ENCODE measurements at places on chromosomes 11 and 22. TPM values are rescaled to one million over a fixed set of nuclear protein-coding genes. Genes with fewer than 3 reads are reported as not detected.

GRCh38 chr11:63289658-63290057 lies 46.3 kb upstream of the SLC22A25 start:
- no peaks in the 10 kb centered on the region for H3K4me1 ChIP-seq
- DNase-seq = no peak
- H3K36me3 ChIP-seq = no peaks in the 10 kb centered on the region
- no peak overlapping the region for H3K27ac ChIP-seq

- DNase-seq = peak; percentile 59
- no peaks in the 10 kb centered on the region for H3K27me3 ChIP-seq
- H3K27ac ChIP-seq = peak overlapping the region; percentile 88
- H3K36me3 ChIP-seq = no peaks in the 10 kb centered on the region
- H3K4me3 ChIP-seq = peak overlapping the region; percentile 80
Observed at GRCh38 chr22:28442264-28442710, 237.4 kb downstream of the TTC28 start.

GRCh38 chr11:66056501-66056900 lies 4.3 kb downstream of the SF3B2 start:
- peaks cover 14% of the 10 kb centered on the region for H3K36me3 ChIP-seq
- H3K27me3 ChIP-seq = no peaks in the 10 kb centered on the region
- peaks cover 5% of the 10 kb centered on the region for H3K4me1 ChIP-seq
- no peak overlapping the region for H3K4me3 ChIP-seq
- DNase-seq = no peak

DNA sequence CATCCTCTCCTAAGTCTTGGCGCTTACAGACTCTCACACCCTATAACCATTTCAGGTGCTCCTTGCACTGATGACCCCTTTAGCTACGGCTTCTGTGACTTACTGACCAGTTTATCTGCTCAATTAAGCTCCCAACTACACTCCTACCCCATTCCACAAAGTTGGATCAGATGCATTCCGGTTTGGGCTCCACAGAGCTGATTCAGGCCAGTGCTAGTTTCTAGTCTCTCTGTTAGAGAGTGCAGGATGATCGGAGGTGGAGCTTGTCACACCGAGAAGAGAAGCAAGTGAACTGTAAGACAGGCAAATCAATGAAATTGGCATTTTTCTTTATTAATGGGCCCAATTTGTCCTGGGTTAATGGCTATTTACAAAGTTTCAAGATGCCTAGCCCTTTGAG lies 436.8 kb upstream of the CADM1 start:
- no peak for DNase-seq
- no peaks in the 10 kb centered on the region for H3K4me1 ChIP-seq
- no peaks in the 10 kb centered on the region for H3K27me3 ChIP-seq
- H3K4me3 ChIP-seq = no peak overlapping the region

DNA sequence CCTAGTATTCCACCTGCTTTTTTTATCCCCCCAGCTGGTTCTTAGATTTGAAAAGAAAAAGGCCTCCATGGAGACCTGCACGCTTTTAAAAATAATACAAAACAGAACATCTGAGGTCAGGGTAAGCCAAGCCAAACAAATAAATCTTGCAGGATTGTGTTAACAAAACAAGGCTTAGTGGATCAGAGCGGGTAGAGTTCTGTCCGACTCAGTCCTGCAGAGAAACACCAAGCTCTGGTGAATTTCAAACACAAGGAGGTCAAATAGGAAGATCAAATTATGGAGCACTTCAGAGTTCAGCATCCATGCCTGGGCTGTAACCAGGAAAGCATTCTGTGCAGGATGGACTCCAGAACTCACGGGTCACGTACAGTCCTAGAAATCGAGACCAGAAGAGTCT lies 86.9 kb downstream of the SYN3 start:
- no peak overlapping the region for H3K4me3 ChIP-seq
- no peak overlapping the region for H3K27ac ChIP-seq
- H3K4me1 ChIP-seq = no peaks in the 10 kb centered on the region
- DNase-seq = no peak
- H3K27me3 ChIP-seq = no peaks in the 10 kb centered on the region

The ACR gene
- not detected for total RNA-seq

The BCR gene
- 35.1 TPM for total RNA-seq

The BTG4 gene
- not detected for total RNA-seq
